ENCODE measurements at places on chromosomes 4 and X. TPM values are rescaled to one million over a fixed set of nuclear protein-coding genes. Genes with fewer than 3 reads are reported as not detected.

Gene GRID2
- not detected for total RNA-seq

Gene NAA11
- total RNA-seq, result not detected

Gene XPNPEP2
- total RNA-seq, result not detected

Gene P2RY10
- not detected for total RNA-seq

Gene PDE6B
- 1.0 TPM for total RNA-seq

Gene MXRA5
- total RNA-seq, result 0.34 TPM

Gene ZNF275
- total RNA-seq, result 13.5 TPM

Gene CT55
- not detected for total RNA-seq

Gene SMIM31
- not detected for total RNA-seq

Gene GK2
- total RNA-seq, result not detected

Gene NUP62CL
- total RNA-seq, result 4.1 TPM

Gene COL25A1
- not detected for total RNA-seq

Gene SCOC
- 86.5 TPM for total RNA-seq

Gene PCDH19
- 0.21 TPM for total RNA-seq

Gene TAF9B
- 4.4 TPM for total RNA-seq

Gene DGKK
- not detected for total RNA-seq

Gene ATP1B4
- not detected for total RNA-seq

Gene TAF7L
- total RNA-seq, result under 0.01 TPM

Gene TMSB4X
- 3,921 TPM for total RNA-seq

Gene ZCCHC18
- not detected for total RNA-seq

Gene ARSD
- 57.2 TPM for total RNA-seq

Gene GAGE12F
- total RNA-seq, result not detected

Gene ZDHHC15
- not detected for total RNA-seq

Gene CXCL1
- 88.6 TPM for total RNA-seq

Gene PABPC5
- total RNA-seq, result not detected

Gene GNRHR
- total RNA-seq, result under 0.01 TPM

Gene ARSJ
- 31.0 TPM for total RNA-seq

Gene NPY1R
- total RNA-seq, result under 0.01 TPM

Gene PABPC1L2A
- not detected for total RNA-seq

Gene DIPK2B
- not detected for total RNA-seq

Gene WAS
- total RNA-seq, result under 0.01 TPM

Gene IGSF1
- total RNA-seq, result not detected
